ENCODE measurements at places on chromosomes 6 and 20. TPM values are rescaled to one million over a fixed set of nuclear protein-coding genes. Genes with fewer than 3 reads are reported as not detected.

Gene CCN6
- total RNA-seq: not detected

Gene FARS2
- total RNA-seq: 8.2 TPM

Gene NEURL2
- 3.4 TPM for total RNA-seq

Gene EYA4
- not detected for total RNA-seq

Gene EXOC2
- 30.7 TPM for total RNA-seq

Gene VEGFA
- total RNA-seq: 24.1 TPM

Gene KHDC1L
- not detected for total RNA-seq
